NCI-H526 treated with DMSO at 0.1 percent for 48 hours (cell line): ENCODE measurements at places on chromosomes 11 and 22.

DNA sequence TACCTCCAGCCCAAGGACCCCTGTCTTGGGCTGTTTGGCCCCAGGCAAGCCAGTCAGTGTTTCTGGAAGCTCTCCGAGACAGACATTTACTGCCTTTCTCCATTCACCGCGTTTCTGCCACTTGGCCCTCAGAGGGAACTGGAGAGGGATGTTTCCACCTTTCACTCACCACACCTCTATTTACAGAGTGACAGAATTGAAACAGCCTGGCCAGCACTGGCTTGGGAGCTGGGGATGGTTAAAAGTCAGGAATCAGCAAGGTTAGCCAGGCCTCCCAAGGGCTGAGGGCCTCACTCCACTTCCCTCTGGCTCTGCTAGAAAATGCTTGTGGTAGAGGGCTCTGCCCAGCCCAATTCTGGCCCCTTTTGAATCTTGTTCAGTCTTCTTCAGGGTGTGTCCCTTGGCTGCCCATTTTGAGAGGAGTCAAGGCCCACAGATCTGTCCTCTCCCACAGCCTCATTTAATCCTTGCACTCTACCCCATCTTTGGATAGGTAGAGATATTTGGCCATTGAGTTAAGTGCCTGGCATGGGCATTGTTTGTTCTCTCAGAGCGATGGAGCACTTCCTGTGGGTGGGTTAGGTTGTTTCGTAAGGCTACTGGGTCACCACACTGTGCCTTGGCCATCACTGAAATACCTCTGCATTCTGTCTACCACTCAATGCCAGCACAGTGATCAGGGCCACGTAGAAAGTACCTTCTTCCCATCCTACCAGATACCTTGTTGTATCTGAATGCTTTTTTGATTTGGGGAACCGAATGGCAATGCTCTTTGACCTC lies 119.2 kb downstream of the MICAL2 start:
- DNase-seq = no peak

DNA sequence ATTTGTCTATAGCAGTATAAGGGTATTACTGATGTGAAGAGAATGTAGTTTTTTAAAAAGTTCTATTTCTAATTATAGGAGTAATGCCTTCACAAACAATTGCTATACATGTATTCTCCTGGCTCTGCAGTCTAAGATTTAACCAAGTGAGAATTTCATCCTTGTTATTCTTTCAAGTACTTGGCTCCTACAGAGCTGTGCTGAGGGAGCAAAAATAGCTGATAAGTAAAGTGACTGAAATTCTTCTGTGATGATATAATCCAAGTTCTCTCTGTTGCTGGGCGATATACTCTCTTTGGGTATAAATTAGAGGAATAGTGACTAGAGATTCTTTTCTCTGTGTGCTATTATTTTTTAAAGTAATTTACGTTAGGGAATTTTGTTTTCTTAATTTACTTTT lies 68.0 kb downstream of the PGR start:
- no peak for DNase-seq

DNA sequence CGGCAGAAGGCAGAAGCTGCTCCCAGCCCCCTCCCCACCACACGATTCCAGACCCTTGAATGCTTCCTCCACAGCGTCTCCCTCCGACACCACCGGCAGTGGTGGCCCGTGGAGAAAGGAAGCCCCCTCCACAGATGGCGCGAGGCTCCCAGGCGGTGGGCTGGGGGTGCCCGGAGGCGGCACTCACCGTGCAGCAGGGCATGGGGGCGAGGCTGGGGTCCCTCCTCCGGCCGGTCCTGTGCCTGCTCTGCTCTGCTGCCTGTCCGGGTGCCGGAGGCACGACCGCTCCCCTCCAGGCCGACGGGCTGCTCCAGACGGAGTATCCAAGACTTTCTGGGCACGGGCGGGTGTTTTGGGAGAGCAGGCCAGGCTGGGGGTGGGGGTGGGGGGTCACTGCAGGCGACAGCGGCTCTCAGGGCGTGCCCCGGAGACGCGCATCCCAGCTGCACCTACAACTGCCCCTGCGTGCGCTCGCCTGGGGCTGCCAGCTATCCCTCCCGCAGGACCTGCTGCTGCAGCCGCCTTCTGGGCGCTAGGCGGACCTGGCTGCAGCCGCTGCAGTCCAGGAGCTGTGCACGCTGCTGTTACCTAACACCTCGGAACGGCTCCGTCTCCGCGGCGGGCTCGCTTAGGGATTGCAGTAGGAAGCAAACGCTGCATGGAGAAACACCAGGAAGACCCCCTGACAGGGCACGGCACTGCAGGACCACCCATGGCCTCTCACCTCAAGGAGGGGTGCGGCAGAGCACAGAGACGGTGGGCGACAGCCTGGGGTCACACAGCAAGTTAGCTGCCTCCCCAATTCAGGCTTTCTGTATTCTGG lies 15.2 kb downstream of the MRGPRG start:
- peak; percentile 19 for DNase-seq

- DNase-seq = no peak
These were observed 113.6 kb downstream of the LDLRAD3 start for GRCh38 chr11:36057379-36058042.

GRCh38 chr11:112655371-112655770 lies 305.8 kb upstream of the NCAM1 start:
- no peak for DNase-seq

- no peak for DNase-seq
These were observed 27.5 kb downstream of the RTN3 start for GRCh38 chr11:63708764-63709163.

- no peak for DNase-seq
These were observed 15.4 kb downstream of the FAM83F start for GRCh38 chr22:40009951-40010671.

GRCh38 chr11:63574856-63575602 lies 11.8 kb upstream of the PLAAT2 start:
- no peak for DNase-seq

DNA sequence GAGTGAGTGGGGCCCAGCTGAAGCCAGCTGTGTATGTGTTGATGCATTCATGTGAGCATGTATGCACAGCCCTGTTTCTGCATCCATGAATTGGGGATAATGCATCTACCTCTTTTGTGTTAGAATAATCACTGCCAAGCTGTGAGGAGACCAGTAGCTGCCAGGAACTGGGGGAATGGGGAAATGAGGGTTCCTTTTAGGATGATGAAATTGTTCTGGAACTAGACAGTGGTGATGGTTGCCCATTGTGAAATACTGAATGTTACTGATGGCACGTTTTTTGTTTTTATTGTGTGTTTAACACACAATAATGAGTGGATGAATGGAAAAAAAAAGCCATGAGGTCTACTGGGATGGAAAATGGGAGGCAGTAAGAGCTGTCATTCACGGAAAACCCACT lies 45.3 kb upstream of the WNT11 start:
- DNase-seq = no peak

DNA sequence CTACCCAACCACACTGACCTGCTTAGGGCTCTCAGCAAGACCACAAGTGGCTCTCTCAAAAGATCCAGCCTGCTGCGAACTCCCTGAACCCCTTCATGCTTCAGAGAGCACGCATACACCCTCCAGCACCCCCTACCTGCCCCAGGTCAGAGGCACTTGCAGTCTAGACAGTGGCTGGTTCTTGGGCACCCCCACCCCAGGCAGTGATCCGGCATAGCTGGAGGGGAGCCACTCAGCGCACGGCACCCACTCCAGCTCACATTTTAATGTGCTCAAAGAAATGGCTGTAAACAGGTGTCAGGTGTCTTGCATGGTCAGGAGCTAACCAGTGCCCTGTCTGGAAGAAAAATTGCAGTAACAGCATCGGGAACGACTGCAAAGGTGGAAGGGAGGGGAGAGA lies 140.8 kb downstream of the PKNOX2 start:
- DNase-seq = peak; percentile 30

DNA sequence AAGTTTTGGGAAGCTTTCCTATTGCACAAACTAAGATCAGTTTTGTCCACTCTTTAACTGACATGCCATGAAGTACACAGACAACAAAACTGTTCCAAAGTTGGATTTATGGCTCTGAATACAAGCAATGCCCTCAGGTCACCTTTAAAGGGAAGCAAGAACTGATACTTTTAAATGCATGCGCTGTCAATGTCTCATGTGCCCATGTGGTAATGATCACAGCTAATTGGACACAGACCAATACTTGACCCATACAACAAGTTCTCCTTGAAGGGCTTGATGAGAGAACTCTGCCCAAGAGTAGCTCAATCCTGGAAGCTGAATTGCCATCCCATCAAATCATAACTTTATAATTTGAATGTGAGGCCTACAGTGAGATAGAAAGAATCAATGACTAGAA lies 624.9 kb downstream of the ETS1 start:
- no peak for DNase-seq
